ENCODE measurements at places on chromosomes 6 and 20.

GRCh38 chr6:63864061-63864460 is 228.5 kb downstream of the PHF3 start:
- DNase-seq, result no peak

- no peak for DNase-seq
Measured at GRCh38 chr6:90656325-90656724, 69.5 kb upstream of the MAP3K7 start.

DNA sequence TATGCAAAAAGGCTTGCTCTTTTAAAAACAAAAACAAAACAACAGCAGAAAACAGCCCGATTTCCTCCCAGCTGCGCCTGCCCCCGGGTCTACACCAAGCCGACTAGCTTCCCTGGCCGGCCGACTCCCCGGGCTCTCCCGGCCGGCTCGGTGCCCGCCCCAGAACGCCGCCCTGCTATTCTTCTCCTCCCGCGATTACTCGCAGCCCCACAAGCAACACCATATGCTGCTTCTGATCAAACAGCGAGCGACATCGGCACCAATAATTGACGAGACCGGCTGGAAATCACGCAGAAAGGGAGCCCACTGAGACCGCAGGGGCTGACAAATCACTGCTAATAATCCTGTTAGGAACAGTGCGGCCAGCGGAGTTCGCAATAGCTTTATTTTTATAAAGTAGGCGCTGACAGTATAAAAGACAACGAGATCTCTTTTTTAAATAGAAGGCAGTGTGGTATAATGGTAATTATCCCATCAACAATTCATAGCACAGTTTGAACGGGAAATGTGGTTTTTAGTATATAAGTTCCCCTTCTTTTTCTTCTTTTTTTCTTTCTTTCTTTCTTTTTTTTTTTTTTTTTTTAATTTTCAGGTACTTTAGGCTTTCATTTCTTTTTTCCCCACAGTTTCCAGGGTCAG is 3.3 kb downstream of the SIM1 start:
- no peak for DNase-seq

DNA sequence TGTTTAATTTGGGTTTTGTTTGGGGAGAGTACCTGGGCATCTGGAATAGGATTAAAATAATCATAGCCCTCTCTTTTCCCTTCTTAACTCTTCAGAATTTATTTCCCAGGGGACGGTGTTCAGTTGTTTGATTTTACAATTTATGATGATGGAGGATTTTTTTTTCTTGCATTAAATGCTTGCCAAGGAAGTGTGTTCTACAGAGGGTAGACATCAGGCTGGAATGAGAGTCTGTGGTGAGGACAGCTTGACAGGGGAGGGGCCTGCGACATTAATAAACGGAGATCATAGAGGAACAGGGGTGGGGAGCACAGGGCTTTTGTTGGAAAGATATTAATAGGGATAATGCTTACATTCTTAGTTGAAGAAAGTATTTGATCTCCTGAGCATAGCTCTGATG is 297.5 kb downstream of the CLIC5 start:
- DNase-seq, result no peak

- no peak for DNase-seq
Measured at GRCh38 chr6:132666118-132666517, 7.1 kb upstream of the TAAR1 start.

DNA sequence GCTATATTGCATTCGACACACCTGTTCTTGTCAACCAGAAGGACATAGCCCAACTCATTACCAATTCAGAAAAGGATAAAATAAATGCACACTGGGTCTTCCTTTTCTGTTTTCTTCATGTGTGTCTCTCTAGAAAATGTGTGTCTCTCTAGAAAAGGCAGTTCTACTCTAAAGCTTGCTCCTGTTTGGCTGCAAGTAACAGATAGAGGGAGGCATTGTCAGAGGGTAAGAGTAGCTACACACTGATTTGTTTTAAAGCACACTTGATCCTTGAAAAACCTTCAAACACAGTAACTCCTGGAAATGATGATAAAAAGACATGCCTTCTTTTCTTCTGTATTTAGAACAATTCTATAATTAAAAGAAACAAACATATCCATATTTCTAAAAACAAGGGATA is 21.3 kb downstream of the GRM1 start:
- no peak for DNase-seq

DNA sequence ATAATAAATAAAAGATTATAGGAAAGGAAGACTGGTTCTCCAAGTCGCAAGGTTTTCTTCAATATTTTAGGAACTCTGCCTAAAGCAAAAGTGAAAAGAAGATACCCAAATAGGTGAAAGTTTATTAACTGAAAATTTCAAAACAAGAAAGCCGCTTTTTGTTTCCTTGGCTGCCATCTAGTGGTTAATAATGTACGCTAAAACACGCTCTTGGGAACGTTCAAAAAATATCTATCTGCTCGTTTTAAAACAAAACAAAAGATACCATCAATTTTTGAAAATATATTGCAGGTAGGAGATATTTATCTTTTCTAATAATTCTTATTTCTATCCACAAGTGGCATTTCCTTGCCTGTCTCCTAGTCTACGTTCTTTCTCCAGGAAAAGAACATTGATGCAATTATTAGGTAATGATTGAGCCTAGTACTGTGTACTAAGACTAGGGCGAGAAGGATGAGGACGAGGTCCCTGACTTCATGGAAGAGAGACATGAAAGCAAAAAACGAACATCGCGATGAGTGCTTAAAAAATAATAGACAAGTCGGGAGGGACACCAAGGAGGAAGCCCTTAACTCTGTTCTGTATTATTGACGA is 97.2 kb downstream of the SPTLC3 start:
- no peak for DNase-seq

DNA sequence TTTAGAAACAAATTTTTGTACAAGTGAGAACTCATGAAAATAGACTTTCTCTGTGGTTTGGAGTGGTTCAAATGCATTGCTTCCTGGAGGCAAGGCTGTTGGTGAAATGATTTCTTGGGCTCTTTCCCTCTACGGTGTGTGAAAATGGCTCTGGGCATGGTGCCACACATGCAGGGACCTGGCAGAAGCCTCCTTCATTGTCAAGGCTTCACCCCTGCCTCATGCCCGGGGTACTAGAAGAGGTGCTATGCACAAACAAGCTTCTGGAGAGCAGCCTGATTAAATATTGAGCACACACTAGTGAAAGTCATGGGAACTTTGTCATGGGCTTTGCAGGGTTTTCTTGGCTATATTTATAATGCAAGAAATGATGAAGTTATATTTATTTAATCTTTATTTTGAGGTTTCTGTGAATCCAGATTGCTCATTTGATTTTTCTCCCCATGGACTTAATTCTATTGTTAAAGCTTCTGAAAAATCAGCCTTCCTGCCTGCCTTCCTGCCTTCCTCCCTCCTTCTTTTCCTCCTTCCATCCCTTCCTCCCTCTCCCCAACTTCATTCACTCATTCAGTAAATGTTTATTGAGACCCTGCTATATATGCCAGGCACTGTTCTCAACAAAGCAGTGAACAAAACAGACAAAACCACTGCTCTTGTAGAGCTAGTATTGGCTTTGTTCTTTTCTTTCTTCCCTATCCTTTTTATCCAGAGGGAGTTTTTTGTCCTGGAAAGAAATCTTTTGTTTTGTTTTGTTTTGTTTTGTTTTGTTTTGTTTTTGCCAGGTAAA is 21.0 kb downstream of the C6orf89 start:
- DNase-seq, result no peak

DNA sequence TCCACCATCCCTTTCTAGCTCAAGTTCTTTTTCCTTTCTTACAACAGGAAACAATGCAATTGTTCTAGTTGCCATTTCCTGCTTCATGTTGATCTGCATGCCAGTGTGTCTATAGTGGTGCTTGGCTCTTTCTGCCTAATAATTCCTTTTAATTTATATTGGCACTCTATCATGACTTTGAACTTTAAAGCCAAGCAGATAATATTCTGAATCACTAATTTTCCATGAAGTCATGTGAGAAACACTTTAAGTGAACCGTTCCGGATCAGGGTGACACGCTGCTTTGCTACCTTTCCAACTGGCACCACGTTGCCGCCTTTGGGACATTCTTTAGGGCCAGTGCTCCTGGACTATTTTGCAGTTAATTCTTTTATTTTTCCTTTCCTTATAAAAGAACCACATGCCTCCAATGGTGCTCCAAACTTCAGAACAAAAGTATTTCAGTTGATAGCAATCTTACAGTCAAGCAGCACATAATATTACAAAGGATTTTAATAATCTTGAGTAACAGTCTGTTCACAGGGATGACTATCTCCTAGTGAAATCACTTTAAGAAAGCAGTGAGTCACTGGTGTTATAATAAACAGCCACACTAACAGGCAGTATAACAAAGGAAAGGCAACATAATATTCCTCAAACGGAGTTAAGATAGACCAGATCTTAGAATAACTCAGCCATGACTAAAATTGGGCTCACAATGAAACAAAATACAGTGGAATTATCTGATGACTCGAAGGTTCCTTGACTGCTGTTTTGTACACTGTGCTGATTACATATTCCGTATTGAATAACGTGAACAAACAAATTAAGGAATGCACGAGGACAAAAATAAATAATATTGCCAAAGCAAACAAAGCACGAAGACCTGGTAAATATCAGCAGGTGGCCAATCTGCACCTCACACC is 19.0 kb upstream of the BLOC1S5 start:
- no peak for DNase-seq

- DNase-seq, result no peak
Measured at GRCh38 chr6:137414599-137414998, 79.6 kb downstream of the OLIG3 start.

- no peak for DNase-seq
Measured at GRCh38 chr6:74932232-74932888, 273.5 kb downstream of the COL12A1 start.

DNA sequence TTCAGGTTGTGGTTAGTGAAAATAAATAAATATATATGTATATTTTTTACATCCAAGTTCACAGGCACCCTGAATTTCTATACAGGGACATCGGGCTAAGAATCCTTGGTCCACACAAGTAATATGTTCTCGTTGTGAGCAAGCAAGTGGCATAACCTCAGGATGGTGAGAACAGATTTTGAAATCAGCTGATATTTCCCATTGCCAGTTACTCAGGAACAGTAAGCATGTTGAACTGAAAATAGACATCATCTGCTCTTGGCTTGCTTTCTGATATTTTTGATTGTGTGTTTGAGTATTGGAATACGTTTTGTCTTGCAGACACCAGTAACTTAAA is 87.7 kb downstream of the TRMT6 start:
- no peak for DNase-seq

DNA sequence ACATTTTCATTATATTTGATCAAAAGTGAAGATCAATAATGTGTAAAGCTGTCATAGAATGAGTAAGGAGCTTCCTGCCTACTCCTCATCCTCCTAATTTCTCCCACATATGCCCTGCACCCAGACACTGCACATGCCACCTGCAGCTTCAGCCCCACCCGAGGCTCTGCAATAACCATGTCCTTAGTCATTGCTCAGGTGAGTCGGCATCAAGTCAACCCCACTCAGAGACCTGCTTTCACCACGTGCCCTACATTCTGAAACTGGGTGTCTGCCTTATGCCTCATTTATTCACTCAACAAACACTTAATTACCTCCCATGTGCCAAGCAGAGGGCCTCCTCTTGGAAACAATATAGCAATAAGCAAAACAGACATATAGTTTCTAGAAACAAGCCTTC is 15.4 kb upstream of the TNFAIP3 start:
- no peak for DNase-seq

DNA sequence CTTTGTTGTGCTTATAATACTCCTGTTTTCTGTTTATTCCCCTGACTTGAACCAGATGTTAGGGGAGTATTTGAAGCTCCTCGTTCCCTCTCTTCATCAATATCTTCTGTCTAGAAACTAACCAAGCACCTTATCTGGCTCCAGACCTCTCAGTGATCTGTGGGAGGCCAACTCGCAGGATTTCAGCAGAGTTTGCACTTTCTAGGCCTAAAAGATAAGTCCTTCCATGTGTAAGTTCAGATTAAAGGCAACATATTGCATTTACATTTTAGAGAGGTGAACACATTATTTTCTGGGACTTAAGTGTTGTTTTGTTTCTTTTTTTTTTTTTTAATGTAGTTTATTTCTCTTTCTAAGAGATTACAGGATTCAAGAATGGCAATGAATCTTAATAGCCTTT is 139.4 kb upstream of the AKAP12 start:
- no peak for DNase-seq

DNA sequence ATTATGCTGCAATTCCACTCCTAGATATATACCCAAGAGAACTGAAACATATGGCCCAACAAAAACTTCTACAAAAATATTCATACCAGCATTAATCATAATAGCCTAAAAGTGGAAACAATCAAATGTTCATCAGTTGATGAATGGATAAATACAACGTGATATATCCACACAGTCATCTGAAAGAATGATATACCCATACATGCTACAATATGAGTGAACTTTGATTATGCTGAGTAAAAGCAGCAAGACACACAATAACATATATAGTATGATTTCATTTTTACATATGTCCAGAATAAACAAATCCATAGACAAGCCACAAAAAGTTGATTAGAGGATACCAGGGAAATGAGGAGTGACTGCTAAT is 30.7 kb downstream of the CDK19 start:
- DNase-seq, result no peak

DNA sequence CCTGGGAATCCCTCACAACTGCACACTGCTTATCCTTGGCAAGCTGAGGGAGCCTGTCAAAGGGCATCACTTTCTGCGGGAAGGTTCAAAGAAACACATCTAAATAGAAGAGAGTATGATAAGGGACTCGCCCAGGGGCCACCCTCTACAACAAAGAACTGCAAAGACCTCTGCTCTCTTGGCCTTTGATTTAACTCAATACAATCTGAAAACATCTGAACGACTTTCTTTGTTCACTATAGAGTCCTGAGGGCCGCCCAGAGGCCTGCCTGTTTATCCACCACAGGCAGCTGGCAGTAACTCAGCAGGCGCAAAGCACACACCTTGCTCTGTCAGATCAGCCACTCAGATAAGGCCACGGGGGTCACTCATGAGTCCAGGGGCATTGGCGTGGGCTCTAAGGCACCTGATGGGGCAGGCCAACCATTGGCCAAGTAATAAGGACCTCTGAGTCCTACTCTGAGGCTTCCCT is 139.3 kb downstream of the UNC5CL start:
- DNase-seq, result no peak

Data from left hindlimb (tissue), 1 donor.